ENCODE measurements at places on chromosomes 5 and 9.

DNA sequence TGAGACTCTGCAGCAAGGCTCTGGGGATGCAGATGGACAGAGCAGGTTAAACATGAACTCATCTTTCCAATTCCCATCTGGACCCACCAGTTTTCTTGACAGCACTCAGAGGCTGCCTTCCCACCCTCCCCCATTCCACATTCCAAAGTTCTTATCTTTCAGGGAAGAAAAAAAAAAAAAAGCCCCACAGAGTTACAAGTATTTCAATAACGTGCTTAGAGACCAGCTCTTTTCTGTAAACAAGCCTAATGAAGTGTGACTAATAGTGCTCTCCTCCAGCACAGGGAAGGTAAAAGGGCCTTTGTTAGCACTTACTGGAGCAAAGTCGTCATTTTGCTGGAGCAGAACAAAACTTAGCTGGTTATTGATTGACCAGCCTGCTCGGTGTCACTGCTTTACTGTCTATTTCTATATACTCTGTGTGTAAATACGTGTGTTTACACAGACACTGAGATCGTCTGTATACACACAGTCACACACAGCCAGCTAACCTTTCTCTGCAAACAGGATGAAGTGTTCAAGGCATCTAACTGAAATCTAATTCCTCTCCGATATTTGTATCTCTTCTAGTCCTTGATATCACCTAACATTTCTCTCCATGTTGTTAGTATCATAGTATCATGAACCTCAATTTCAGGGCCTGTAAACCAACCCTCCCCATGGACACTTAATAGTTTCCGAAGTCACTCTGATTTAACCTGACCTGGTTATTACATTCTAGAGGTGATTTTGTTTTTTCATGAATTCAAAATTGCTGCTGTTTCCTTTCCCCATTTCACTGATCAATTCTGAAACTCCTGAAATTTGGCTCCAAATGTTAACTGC lies 84.9 kb downstream of the ZNF608 start:
- peak; percentile 66 for DNase-seq

DNA sequence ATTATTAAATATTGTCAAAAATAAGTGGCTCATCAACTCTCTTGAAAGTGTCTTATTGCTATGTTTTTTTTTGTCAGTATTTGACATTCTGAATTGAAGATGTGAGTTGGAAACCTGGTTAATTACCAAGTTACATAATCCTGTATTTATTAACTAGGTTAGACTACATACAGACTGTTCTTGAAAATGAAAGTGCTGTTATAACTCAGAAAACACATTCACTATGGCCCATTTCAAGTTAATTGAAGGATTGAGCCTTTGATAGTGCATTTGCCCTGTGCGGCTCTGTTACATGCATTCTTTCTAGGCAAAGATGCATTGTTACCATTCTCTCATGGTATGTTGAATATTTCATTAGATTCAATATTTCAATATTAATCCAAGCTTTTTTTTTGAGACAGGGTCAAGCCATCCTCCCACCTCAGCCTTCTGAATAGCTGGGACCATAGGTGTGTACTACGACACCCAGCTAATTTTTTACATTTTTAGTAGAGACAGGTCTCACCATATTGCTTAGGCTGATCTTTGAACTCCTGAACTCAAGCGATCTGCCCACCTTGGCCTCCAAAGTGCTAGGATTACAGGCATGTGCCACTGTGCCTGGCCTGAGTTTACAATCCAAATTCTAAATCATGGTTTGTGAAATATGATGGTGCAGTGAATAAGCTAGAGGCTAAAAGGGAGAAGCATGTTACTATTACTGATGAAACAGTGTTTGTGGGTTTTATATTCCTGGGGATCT lies 10.0 kb downstream of the CTNNA1 start:
- DNase-seq, result no peak

DNA sequence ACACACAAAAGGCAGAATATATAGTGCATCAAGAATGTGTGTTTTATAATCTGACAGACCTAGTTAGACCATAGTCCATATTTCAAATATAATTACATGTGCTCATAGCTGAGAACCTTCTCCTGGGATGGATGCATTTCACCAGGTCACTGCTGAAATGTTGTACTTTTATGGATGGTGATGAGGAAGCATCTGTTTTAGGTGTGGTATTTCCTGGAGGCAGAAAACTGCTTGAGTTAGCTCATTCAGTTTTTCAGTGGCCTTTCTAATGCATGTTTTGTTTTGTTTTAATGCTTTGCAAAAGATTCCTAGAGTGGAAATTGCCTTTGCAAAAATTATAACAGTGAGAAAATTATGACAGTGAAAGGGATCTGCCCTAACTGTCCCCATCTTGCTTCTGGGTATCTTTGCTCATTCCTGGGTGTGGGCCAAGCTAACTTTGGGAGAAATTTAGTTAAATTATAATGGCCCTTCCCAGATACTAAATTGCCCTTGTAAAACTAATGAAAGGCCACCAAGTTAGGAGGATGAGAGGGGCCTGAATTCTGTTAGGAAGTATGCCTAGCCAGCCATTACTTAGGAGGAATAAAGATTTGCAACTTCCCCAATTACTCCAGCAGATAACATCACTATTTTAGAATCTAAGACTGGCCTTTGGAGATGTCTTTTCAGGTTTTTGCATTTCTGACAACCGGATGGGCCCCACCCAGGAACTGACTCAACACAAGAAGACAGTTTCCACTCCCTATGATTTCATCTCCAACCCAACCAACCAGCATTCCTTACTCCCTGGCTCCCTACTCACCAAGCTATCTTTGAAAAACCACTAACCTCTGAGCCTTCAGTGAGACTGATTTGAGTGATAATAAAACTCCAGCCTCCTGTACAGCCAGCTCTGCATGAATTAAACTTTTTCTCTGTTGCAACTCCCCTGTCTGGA lies 7.0 kb upstream of the IL12B start:
- DNase-seq, result no peak

DNA sequence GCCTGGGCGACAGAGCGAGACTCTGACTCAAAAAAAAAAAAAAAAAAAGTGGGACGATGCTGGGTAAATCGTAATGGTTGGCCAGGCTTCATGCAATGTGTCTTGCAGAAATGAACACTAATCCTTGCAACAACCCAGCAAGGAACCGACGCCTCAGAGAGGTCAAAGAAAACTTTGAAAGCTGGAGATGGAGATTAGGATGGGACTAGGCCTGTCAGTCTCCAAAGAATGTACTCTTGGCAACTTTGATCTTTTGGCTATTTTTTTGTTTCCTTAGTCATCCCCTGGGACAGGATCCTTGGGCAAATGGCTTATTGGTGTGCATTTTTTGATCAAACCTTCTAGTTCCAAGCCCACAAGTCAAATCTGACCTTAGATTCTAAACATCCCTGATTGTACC lies 10.6 kb upstream of the PWWP2A start:
- DNase-seq, result no peak

GRCh38 chr5:152824316-152824715 lies 419.2 kb upstream of the NMUR2 start:
- DNase-seq, result no peak

Measured in muscle of leg (tissue), 16 donors.